ENCODE measurements at places on chromosomes 13 and 19.
A peak's percentile ranks its signal among the peaks of the same experiment; 100 is the strongest.

GRCh38 chr13:87287721-87288120 lies 383.4 kb upstream of the SLITRK5 start:
- no peak for DNase-seq

DNA sequence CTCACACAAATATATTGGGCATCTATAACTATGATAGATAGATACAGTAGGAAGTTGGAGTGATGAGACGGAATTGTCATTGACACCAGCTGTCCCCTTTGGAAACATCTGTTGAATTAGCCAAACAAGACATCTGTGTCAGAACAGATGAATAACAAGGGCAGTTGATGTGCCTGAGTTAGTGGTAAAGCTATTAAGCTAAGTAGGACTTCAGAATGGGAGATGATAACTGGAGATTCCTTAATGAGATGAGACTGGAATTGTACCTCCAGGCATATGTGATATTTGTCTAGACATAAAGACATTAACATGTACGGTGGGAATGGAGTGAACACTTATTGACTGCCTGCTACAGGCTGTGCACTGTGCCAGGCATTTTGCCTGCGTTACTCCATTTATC lies 78.7 kb downstream of the MBNL2 start:
- DNase-seq = no peak

- no peak for DNase-seq
These were observed 89.4 kb upstream of the RAP2A start for GRCh38 chr13:97344265-97345175.

DNA sequence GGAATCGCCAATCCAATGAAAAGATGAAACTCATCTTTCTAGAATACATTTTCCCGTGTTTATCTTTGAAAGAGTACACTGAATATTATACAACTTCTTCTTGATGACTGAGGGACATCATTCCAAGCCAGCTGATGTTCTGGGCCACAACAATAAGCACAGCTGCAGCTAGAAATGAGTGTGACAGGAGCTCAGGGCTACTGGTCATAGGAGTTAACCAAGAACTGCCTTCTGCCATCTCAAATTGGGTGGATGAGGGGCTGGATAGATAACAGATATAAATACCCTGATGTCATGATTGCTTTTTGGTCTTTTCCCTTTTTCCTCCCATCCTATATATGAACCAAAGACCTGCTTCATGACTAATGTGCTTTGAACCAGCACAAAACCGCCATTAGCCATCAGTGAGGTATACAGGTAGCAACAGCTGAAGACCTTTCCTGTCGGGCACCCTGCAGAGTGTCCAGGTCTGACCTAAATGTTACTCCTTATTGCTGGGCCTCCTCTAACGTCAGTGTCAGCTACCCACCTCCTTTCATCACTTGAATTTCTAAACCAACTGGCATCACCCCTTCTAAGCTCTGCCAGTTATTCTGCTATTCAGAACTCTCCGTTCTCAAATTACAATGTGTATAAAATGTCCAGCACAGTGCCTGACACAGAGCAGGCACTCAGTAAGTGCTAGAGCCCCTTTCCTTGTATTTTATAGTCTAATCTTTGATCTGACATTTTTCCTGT lies 178.2 kb downstream of the ENOX1 start:
- no peak for DNase-seq

DNA sequence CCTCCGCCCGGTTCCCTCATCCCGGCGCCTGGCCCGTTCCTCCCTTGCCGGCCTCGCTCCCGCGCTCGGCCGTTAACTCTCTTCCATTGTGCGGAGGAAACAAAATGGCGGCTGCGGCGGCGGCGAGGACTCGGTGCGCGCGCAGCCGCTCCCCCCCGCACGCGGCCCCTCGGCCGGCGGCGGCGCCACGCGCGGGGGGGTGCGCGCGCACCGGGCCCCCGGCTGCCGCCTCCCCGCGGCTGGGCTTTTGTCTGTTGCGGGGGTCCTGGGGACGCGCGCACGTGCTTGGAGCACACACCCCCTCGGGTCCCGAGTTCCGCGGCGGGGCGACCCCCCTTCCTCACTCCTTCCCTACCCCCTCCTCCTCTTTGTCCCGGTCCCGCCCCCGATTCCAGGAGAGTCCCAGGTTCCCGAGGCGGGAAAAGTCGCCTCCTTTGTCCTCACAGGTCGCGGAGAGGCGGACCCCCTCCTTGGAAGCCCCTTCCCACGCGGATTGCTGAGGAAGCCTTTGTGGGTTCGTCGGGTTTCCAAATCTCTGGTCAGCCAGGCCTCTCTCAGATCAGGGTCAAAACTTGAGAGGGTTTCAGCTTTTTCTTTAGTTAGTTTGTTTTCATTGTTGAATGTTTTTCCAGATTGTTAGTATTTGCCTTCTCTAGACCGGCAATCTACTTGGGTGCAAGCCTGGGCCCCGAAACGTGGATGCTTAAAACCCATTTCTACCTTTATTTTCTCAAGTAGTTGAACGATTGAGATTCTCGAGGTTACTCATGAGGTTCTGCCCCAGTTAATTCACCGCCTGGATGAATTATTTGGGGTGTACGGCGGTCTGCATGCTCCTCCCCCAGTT lies 687 bp downstream of the ILF3 start:
- DNase-seq = peak; percentile 37

- no peak for DNase-seq
These were observed 41.5 kb upstream of the C13orf46 start for GRCh38 chr13:114015111-114015968.

DNA sequence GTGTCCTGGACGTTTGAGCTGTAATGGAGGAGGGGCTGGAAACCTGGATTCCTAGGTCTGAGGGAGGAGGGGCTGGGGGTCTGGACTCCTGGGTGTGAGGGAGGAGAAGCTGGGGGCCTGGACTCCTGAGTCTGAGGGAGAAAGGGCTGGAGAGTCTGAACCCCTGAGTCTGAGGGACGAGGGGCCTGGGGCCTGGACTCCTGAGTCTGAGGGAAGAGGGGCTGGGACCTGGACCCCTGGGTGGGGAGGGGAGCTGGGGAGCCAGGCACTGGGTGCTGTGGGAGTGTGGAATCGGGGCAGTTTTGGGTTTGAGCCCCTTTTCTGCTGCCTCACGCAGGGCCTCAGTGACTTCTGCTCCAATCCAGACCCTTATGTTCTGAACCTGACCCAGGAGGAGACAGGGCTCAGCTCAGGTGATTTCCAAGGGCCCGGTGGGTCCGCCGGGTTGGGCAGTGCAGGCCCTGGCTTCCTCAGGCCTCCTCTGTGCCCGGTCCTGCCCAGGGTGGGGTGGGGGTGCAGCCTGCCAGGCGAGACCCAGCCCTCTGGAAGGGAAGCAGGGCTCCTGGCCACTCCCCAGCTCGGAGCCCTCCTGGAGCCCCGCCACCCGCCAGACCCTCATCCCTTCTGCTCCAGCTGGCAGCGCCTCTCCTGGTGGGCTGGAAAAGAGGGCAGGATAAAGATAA lies 14.4 kb downstream of the TTYH1 start:
- no peak for DNase-seq

DNA sequence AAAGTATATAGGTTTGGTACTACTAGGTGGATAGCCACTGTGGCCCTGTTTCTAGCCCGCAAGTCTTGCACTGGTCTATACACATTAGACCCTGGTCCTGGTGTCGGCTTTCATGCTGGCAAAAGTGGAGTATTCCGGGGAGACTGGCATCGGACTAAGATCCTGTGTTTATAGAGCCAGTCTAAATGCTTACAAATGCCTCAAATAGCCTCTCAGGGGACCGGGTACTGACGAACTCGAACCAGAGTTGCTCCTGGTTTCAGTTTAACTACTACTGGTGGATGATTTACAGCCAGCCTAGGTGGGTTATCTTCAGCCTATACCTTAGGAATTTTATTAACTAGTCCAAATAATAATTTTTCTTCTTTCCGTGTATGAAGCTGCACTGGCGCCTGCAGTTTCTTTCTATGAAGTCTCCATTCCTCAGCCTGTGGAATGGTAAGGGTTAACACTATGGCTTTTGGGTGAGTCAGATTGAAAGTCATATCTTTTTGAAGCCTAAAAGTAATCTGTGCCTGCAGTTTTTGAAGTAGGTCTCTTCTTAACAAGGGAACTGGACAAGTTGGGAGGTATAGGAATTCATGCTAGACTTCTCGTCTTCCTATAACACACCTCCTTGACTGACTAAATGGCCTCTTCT lies 51.3 kb downstream of the OR10H4 start:
- DNase-seq = no peak

DNA sequence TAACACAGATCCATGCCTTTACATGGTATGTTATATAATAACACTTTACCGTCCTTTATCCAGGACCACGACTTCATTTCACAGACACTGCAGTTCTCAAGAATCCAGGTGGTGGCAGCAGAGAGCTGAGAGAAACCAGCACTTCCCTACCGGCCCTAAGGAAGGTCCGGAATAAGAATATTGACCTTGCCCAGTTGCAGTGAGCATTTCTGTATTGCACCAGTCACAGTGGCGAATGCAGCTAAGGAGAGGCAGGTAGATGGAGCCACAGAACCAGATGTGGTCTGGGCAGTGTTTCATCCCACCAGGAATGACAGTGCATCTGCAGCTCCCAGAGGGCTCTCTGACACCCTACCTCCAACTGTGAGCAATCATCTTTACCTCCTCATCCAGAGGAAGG lies 44.6 kb downstream of the ZNF787 start:
- DNase-seq = no peak

- DNase-seq = no peak
These were observed 5.5 kb downstream of the BRSK1 start for GRCh38 chr19:55289117-55289796.

DNA sequence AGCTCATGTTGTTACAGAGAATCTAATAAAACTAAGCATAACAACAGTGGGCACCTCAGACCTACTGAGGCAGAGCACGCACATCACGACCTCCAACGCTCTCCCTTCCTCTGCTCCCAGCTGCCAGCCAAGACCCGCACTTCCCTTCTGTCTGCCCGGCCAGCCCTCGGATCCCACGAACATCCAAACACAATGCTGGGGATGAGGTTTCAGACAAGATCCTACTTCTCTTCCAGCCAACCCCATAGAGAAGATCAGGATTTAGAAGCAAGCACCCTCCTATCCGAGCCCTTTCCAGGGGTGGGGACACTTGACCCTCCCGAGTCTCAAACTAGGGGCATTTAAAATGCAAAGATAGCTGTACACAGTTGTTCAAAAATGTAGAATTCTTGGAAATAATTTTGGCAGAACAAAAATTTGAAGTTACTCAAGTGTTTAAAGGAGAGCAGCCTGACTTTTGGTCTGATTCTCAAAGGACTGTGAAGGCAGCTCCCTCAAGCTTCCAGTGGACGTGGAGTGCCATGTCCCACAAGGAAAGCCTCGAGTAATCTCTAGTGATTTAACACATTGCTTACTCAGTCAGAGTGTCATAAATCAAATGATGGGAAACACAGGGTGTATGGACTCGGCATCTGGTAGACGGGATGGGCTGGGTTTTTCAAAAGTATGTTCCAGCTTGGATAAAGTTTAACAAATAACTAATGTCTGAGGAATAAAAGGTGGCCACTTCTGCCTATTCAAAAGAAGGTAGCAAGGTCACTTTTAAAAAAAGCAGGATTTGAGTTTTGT lies 32.8 kb downstream of the ANKRD10 start:
- no peak for DNase-seq

GRCh38 chr19:10730932-10731331 lies 13.1 kb downstream of the DNM2 start:
- DNase-seq = no peak

DNA sequence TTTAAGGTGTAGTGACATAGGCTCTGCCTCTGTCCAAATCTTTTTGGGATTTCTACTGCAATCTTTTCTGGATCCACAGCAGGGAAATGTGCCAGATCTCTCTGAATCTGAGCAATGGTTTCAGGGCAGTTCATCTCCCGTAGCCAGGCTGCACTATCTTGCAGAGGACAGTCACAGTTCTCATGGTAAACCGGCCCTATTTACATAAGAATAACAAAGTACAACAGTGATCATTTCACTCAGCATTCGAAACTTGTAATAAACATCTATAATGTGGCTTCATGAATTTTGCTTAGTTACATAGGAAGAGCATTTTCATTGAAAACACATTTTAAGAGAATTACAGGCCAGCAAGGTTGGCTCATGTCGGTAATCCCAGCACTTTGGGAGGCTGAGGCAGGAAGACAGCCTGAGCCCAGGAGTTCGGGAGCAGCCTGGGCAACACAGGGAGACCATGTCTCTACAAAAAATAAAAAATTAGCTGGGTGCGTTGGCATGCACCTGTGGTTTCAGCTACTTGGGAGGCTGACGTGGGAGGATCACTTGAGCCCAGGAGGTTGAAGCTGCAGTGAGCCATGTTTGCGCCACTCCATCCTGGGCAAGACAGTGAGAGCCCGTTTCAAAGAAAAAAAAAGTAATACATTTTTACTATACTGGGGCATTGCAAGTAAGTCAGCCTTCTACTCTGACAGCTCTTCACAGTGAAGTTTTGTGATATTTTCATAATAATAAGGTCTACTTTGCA lies 5.0 kb downstream of the POGLUT2 start:
- DNase-seq = no peak

GRCh38 chr13:46552889-46553520 lies at the start of gene LRCH1:
Gene LRCH1, plus strand, starts transcription at chr13:46553170. Its CDS starts 227 bp downstream, at chr13:46553397.
- peak; percentile 86 for DNase-seq

GRCh38 chr19:35116072-35116801 lies 614 bp downstream of the FXYD3 start:
- no peak for DNase-seq

DNA sequence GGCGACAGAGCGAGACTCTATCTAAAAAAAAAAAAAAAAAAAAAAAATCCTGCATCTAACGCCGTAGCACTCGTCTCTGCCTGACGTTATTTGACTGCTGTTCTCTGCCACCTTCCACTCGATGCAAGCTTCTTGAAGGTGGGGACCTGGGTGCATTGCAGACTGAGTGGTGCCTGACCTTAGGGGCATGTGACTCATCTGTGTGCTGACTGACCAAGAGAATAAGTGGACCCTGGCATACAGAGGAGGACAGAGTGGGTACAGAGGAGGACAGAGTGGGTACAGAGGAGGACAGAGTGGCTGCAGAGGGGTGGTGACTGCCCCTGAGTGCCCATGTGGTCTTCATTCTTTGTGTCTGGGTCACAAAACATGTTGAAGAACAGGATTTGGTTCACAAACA lies 7.6 kb downstream of the WTIP start:
- no peak for DNase-seq

DNA sequence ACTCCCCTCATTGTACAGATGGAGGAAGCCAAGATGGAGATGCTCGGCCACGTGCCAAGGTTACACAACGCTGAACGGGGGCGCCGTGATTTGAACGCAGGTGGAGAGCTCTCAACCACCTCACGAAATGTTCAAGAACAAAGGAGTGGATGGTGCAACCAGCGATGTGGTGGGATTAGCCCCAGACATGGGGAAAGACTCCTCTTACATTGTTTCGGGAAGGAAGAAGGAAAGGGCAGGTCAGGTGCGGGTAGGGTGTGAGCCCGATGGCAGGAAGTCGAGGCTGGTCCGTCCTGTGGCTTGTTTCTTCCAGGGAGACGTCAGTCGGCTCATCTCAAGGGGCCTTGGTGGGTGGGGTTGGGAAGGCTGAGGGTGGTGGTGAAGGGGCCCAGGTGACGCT lies 7.1 kb upstream of the KLK14 start:
- DNase-seq = no peak

DNA sequence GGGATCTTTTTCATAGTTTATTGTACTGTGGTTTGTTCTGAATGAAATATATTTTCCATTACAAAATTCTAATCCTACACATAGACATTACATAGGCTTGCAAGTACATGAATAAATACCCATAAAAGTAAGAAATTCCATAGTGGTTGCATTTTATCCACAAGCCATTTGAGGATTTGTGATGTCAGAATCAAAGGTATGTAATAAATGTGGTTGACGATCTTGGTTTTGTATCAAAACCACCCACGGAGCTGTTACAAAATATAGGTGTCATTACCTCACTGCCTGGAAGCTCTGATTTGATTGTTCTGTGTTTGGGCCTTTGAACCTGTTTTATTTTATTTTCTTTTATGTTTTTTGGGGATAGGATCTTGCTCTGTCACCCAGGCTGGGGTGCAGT lies 125.1 kb downstream of the NALCN start:
- DNase-seq = no peak

- no peak for DNase-seq
These were observed 25.2 kb upstream of the KCTD4 start for GRCh38 chr13:45226024-45226423.

Data from stimulated activated CD4-positive, alpha-beta T cell treated with anti-CD3 and anti-CD28 coated beads, Interleukin-12 subunit alpha, Interleukin-12 subunit beta, amount 100 ng/mL, for 24 hours (primary cell).